ENCODE measurements at places on chromosomes 2 and 18. TPM values are rescaled to one million over a fixed set of nuclear protein-coding genes. Genes with fewer than 3 reads are reported as not detected.

MRO gene
- total RNA-seq = 1.2 TPM

UGT1A5 gene
- not detected for total RNA-seq

GTF3C2 gene
- total RNA-seq = 47.6 TPM

SCTR gene
- total RNA-seq = 3.7 TPM

CNTNAP5 gene
- 0.58 TPM for total RNA-seq

RAPGEF4 gene
- total RNA-seq = 17.5 TPM

IL37 gene
- total RNA-seq = not detected

HOXD13 gene
- 0.06 TPM for total RNA-seq

DAW1 gene
- total RNA-seq = 0.12 TPM

TMEFF2 gene
- 7.0 TPM for total RNA-seq

RAD51AP2 gene
- total RNA-seq = 0.12 TPM

INPP5D gene
- 23.4 TPM for total RNA-seq
